ENCODE measurements at places on chromosomes 16 and 17.

DNA sequence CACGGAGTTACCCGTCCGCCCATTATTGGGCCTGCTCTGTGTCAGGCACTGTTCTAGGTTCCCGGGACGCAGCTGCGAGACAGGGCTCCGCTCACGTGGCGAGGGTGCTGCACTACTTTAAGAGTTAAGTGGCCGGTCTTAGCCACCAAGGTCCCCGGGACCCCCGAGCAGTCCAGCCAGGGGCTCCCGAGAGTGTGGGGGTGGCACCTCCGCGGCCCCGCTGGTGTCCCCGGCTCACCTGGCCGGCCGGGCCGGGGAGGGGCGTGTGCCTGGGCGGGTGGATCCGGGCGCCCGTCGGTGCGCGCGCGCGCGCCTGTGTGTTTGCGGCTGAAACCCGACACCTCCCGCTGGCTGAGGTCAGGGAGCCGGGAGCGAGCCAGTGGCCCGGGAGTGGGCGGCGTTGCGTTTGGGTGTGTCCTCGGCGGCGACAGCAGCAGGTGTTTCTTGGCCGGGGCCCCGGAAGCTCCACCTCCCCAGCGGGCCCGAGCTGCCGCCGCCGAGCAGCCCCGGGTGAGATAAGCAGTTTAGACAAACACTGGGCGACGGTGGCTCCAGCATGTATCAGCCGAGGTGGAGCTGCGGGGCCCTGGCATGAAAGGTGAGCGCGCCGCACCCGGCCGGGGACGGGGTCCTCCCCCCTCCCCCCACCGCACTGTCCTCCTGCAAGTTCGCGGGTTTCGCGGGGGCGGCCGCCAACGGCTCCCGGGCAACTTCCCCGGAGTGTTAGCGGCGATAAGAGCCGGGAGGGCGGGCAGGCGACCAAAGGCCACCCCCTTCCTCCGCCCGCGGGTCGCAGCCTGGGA, at the start of gene GSE1:
Gene GSE1 (plus strand): TSS at position 522 of the 803 bp plus-strand sequence. CDS start 70 bp downstream, at position 592.
- DNase-seq: peak; percentile 92

DNA sequence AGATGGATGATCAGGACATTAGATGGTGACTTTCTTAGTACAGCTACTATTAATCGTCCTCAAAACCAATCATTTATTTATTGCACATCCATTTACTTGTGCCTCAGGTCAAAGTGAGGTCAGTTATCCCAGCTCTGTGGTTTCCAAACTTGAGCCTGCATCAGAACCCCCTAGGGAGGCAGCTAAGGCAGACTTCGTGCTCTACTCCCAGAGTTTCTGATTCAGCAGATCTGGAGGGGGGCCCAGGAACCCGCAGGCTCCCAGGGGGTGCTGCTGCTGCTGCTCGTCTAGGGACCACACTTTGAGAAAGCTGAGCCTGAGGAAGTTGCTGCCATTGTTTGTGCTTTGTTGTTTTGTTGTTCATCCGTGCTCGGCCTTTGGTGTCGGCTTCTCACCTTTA, 44.0 kb upstream of the CLEC18B start:
- no peak for DNase-seq

DNA sequence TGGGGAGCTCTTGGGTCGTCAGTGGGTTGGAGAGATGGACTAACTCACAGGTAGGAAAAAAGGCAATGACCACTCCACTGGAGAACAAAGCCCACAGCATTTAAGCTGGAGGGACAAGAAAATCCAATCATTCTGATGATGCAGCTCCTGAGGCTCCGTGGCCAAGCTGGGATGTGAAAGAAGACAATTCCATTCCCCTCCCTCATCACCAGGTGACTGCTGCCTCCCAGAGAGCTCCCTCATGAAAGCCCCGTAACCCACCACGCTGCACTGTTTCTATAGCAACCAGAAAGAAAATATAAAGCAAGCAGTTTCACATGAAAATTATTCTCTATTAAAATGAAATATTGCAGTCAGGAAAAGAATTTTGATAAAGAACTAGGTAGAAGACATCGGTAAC, 15.2 kb downstream of the ANKRD11 start:
- DNase-seq: no peak

GRCh38 chr16:83701494-83701893, 106.3 kb upstream of the HSBP1 start:
- DNase-seq: no peak

- DNase-seq: no peak
Measured at GRCh38 chr16:22814711-22815105, 746 bp downstream of the HS3ST2 start.

- DNase-seq: no peak
Measured at GRCh38 chr17:50611634-50612033, 23.0 kb upstream of the ABCC3 start.

- DNase-seq: no peak
Measured at GRCh38 chr17:57676543-57676942, 68.6 kb downstream of the CCDC182 start.

DNA sequence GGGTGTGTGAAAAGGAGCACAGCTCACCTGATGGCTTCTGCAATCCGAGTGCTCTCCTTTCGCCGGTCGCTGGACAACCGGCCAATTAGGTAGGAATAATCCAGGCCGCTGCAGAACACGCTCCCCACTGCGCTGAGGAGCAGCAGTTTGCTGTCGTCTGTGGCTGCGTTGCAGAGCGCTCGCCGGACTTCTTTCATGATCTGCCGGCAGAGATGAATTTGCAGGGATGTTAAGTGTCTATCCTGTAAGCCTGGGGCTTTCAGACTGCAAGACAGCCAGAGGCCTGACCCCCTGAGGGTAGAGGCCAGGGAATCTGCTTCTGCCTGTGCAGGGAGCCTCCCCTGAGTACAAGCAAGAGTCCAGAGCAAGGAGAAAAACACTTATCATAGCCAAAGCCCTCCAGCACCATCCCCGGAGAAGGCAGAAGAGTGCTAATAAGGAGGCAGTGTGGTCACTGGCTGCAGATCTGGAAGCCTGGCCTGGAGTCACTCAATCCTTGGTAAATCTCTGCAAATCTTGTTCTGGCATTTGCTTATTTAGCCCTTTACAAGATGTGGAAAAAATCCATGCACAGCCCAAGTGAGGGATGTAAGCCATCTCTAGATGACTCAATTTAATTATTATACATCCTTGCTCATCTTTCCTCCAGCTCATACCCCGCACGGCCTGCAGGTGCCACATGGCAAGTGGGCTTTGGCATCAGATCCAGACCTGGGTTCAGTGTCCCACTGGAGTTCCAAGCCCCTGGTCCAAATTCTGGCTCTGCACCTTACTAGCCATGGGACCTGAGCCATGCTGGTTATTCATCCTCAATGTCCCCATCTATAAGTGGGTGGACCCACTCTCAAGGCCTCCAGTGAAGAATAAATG, 80.2 kb downstream of the DYNLRB2 start:
- no peak for DNase-seq

DNA sequence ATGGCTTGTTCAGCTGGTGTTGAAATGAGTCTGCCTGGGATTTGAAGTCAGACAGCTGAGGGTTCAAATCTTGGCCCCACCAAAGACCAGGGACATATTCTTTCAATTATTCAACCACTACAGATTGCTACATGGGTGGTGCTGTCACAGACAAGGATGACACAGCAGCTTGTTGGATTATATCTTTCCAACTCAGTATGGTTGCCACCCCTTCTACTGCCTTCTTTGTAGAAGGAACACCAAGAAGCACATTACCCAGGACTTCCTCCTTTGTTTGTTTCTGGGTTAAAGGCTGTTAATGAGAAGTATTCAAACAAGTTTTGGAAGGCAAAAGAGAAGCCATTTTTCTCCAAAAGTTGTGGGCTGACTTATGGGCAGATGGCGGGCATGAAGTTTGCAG, 78.6 kb downstream of the COPRS start:
- DNase-seq: no peak

Data from GM12891 (cell line).